Stimulated activated naive CD4-positive, alpha-beta T cell treated with Interleukin-2 at 50 U/mL for 16 hours (primary cell): ENCODE measurements at places on chromosomes 6 and 20.
A peak's percentile ranks its signal among the peaks of the same experiment; 100 is the strongest.

- no peak for DNase-seq
Measured at GRCh38 chr6:35562060-35562459, 49.4 kb upstream of the TULP1 start.

DNA sequence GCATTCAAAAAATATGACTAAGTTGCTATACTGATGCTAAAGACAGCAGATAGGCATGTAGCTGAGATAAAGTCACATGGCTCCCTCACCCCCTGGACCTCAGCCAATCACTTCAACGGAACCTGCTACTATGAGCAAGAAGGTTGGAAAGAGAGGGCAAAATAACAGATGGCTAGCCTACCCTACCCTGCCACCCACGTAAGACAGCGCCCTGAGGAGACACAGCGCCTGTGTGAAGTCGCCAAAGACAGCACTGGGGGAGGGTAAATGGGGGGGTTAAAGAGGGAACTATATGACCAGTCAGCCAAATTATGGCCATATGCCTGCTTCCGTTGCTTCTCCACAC lies 163.2 kb downstream of the RALGAPA2 start:
- no peak for DNase-seq

GRCh38 chr6:154614641-154615040 lies 104.2 kb upstream of the CNKSR3 start:
- no peak for DNase-seq

- no peak for DNase-seq
Measured at GRCh38 chr6:39910744-39911143, 23.5 kb downstream of the MOCS1 start.

DNA sequence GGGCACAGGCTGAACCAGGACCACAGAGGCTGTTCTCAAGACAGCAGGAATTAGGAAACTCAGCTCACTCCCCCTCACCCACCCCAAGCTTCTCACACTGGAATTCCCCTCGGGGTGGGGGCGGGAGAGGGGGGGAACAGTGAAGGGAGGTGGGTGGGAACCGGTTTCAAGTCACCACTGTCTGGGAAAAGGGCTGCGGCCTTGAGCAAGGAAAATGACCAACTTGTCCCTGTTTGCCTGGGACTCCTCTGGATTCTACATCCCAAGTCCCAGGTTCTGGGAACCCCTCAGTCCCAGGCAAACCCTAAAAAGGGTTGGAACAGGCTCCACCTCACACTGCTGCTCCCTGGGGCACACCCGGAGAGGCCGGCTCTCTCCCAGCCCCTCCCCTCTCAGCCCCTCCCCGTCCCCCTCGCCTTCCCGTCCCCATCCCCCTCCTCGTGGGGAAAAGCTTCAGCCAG lies 230.7 kb downstream of the TFAP2C start:
- DNase-seq = no peak

- DNase-seq = no peak
Measured at GRCh38 chr6:3438190-3439167, 18.4 kb downstream of the SLC22A23 start.

- DNase-seq = no peak
Measured at GRCh38 chr6:38025451-38025850, 205.9 kb downstream of the ZFAND3 start.

DNA sequence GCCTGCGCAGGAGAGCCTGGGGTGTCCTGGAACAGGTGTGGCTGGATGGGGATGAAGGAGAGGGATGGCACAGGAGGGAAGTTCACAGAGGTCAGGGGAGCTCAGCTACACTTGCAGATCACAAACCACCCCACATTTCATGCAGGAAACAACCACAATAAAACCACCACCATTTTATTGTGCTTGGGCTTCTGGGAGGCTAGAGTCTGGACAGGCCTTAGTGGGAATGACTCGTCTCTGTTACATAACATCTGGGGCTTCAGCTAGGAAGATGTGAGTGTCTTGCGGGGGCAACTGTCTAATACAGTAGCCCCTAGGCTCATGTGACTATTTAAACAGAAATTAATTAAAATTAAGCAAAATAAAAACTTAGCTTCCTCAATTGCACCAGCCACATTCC lies 33.4 kb downstream of the SNX5 start:
- DNase-seq = no peak

DNA sequence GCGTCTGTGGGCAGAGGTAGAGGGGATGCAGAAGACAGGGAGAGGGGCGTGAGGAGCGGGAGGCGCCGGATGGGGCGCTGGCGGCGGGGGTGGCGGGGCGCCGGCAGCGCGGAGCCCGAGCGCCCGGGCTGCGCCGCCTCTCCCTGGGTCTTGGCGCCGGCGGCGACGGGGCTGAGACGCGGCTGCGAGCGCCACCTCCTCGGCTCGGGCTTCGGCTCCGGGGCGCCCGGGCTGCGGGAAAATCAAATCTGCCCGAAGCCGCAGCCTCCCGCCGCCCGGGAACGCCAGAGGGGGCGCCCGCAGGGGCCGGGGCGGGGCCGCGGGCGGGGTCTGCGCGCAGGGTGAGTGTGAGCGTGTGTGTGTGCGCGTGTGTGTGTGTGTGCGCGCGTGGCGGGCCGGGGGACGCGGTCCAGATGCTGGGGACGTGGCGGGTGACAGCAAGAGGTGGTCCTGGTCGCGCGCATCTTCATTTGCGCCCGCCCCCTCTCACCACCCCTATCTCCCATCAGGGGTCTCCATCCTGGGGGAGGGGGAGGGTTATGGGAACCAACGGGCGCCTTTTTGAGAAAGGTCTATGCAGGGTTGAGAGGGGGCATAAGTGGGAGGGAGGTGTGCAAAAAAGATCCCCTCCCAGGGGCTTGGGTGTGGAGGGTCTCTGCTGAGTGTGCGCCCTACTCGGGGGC lies 646 bp upstream of the CPNE5 start:
- peak; percentile 21 for DNase-seq

DNA sequence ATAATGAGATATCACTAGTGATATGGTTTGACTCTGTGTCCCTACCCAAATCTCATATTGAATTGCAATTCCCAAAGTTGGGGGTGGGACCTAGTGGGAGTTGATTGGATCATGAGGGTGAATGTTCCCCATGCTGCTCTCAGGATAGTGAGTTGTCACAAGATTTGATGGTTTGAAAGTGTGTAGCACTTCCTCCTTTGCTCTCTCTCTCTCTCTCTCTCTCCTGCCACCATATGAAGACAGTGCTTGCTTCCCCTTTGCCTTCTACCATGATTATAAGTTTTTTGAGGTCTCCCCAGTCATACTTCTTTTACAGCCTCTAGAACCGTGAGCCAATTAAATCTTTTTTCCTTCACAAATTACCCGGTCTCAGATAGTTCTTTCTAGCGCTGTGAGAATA lies 1002.0 kb upstream of the ADGRB3 start:
- no peak for DNase-seq

GRCh38 chr6:142872376-142872775 lies 72.6 kb downstream of the HIVEP2 start:
- no peak for DNase-seq

- DNase-seq = no peak
Measured at GRCh38 chr6:13421425-13422059, 65.9 kb downstream of the GFOD1 start.

- DNase-seq = peak; percentile 51
Measured at GRCh38 chr6:27133281-27134227, 113.9 kb upstream of the PRSS16 start.

DNA sequence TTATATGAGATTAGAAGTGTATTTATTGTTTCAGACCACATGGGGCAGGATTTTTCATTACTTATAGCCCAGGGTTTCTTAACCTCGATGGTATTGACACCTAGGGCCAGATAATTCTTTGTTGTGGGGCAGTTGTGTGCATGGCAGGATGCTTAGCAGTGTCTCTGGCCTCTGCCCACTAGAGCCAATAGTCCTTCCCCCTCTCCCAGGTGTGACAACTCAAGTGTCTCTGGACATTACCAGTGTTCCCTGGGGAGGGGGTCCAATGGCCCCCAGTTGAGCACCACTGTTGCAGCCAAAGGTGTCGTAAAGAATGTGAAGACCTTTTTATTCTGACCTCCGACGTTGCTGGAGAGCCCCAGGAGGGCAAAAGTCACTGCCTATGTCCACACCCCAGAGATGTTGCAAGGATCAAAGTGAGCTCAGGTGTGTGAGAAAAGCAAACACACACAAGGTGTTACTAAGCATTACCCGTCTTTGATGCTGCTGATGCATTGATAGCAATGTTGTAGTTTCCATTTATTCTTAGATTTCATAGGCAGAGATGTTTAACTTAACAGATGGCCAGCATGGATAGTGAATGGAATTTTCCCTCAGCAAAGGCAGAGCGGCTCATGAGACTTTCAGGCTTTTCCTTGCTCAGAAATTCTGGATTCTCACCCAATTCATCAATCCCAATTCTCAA lies 22.2 kb downstream of the BANF2 start:
- no peak for DNase-seq

GRCh38 chr6:151255811-151256210 lies 16.0 kb downstream of the AKAP12 start:
- DNase-seq = no peak

- DNase-seq = no peak
Measured at GRCh38 chr6:8545336-8545735, 110.0 kb upstream of the SLC35B3 start.

GRCh38 chr6:12083763-12084162 lies 71.7 kb downstream of the HIVEP1 start:
- DNase-seq = no peak

- no peak for DNase-seq
Measured at GRCh38 chr20:42432496-42433334, 757.0 kb downstream of the PTPRT start.

- no peak for DNase-seq
Measured at GRCh38 chr6:36170704-36171103, 25.8 kb upstream of the BRPF3 start.

DNA sequence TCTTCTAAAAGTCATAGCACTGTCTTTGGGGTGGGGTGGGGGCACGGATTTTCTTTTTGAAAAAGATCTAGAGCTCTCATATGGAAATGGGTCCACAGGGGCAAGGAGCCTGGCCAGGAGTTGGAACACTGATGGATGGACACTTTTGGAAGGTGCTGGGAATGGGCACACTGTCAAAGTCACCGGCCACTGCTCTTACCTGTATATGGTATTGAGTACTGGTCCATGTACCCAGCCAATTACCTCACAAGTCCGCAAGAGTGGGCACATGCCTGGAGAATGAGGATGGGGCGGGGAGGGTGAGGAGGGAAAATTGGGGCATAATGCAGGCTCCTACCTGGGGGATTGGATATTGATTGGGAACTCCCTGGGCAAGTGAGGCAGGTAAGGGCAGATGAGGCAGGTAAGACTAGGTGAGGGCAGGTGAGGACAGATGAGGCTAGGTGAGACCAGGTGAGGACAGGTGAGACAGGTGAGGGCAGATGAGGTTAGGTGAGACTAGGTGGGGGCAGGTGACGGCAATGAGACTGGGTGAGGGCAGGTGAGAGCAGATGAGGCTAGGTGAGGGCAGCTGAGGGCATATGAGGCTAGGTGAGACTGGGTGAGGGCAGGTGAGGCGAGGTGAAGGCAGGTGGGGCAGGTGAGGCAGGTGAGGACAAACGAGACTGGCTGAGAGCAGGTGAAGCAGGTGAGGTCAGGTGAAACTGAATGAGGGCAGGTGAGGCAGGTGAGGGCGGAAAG lies 167.9 kb downstream of the NRN1 start:
- no peak for DNase-seq

DNA sequence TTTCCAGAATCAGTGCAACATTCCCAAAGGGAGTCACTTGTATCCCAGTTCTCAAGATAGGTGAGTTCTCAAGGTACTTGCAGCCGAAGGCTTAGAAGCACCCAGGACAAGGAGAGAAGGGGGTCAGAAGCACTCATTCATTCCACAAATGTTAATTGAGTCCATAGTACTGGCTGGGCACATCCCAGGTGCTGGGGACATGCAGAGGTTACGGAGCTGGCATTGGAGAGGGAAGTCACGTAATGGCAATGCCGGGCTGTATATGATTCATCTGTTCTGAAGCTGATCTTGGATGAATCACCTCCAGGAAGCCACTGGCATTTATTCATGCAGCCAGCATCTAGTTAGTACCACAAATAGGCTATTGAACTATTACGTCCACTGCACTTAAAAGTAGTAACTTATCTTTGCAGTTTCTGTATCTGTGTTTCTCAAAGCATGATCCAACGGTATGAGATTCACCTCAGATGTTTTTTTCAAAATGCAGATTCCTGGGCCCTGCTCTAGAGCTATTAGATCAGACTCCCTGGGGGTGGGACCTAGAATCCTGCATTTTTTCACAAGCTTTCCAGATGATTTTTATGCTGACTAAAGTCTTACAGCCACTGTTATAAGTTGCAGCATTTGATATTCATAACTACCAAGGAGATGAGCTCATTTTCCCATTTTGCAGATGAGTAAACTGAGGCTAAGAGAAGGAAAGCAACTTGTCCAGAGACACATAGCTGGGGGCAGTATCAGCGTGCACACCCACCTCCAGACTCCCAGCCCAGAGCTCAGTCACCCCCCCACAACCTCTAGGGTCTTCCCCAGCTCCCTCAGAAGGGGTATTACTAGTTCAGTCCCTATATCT lies 44.1 kb upstream of the ID1 start:
- DNase-seq = no peak

GRCh38 chr6:148614602-148615001 lies 132.2 kb upstream of the UST start:
- no peak for DNase-seq

DNA sequence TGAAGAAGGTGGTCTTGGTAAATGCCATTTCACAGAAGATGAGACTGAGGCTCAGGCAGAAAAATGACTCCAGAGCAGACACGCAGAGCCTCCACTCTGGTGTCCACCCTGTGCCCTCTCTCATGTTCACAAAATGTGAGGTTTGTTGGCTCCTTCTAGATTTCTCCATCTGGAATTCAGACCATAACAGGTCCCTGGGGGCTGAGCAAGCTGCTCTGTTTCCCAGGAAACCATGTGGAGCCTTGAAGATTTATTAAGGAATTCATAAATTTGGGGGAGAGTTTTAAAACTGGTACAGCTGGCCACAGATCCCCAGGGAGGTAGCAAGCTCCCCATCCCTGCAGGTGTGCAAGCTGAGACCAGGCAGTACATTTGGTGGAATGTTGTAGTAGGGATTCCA lies 38.8 kb upstream of the SIRPA start:
- DNase-seq = no peak

GRCh38 chr20:49979030-49979832 lies 3.5 kb upstream of the SNAI1 start:
- DNase-seq = peak; percentile 44

GRCh38 chr6:53795702-53796450 lies 1.1 kb downstream of the LRRC1 start:
- DNase-seq = no peak

DNA sequence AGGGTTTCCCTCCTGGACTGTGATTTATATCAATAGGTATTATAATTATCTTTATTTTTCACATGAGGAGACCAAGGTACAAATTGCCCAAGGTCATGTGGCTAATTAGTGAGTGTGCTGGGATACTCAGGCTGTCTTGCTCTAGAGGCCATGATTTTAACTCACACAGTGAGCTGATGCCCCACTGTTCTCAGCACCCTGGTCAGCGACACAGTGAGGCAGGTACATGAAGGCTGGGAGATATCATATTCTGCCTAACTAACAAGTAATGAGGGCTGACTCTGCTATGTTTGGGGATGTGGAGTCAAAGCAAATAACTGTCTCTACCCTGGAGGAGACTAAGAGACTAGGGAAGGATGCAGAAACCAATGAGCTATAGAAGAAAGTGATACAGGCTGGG lies 501.1 kb downstream of the PTPRT start:
- DNase-seq = no peak
